ENCODE measurements at places on chromosomes 12 and 14. TPM values are rescaled to one million over a fixed set of nuclear protein-coding genes. Genes with fewer than 3 reads are reported as not detected.

Gene HIP1R
- 83.6 TPM for total RNA-seq

Gene RNF10
- 79.7 TPM for total RNA-seq

Gene SYNDIG1L
- not detected for total RNA-seq

Gene PGF
- 0.26 TPM for total RNA-seq

Gene MYBPC1
- not detected for total RNA-seq

Gene MUCL1
- not detected for total RNA-seq

Gene SCFD1
- total RNA-seq, result 72.3 TPM

Gene GUCY2C
- not detected for total RNA-seq

Gene IQSEC3
- not detected for total RNA-seq

- H3K4me3 ChIP-seq, result no peak overlapping the region
- no peak overlapping the region for H3K27ac ChIP-seq
- no peak for DNase-seq
- H3K36me3 ChIP-seq, result no peaks in the 10 kb centered on the region
- H3K27me3 ChIP-seq, result no peaks in the 10 kb centered on the region
Observed at GRCh38 chr12:103903993-103904392, 26.2 kb upstream of the HSP90B1 start.

- no peaks in the 10 kb centered on the region for H3K36me3 ChIP-seq
- H3K27ac ChIP-seq, result no peak overlapping the region
- peaks cover 44% of the 10 kb centered on the region for H3K4me1 ChIP-seq
- H3K27me3 ChIP-seq, result no peaks in the 10 kb centered on the region
- no peak overlapping the region for H3K4me3 ChIP-seq
Observed at GRCh38 chr12:79252358-79253075, 387.9 kb downstream of the SYT1 start.

DNA sequence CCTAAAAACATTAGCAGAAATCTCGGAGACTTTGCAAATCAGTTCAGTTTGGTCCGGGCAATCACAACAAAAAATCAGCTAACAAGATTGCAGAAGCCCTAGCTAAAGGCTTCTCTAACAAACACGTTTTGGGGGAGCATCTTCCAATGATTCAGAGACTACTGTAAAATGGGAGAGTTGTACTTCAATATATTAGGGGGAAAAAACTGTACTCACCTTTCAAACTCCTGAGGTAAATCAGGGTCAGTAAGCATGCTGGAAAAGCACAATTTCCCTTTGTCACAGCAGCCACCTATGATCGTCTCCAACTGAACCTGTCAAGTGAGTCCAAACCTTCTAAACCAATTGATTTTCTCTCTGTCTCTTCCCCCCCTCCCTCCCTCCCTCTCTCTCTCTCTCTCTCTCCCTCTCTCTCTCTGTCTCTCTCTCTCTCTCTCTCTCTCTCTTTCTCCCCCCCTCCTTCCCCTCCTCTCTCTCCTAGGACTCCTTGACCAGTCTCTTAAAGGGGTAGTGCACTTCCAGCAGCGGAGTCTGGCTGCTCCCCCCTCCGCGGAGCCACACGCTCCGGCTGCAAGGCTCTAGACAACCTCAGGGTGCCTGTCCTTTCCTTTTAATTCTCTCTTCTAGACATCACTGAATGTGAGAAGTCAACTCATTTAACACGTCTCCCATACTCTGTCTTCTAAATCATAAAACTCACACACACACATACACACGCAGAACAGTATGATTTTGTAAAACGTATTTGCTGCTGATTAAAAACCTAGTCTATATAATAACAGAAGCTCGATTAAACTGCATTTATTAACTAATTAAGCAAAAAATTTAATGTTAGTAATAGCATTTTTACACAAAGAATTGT is at the start of gene SOX5:
Gene SOX5 (minus strand): TSS at position 323 of the 862 bp plus-strand sequence. CDS start 69 bp downstream, at position 254.
- no peaks in the 10 kb centered on the region for H3K36me3 ChIP-seq
- H3K4me3 ChIP-seq, result no peak within 1 kb of the TSS
- DNase-seq, result no peak
- no peaks in the 10 kb centered on the region for H3K4me1 ChIP-seq

- no peak for DNase-seq
- H3K4me1 ChIP-seq, result no peaks in the 10 kb centered on the region
Observed at GRCh38 chr12:51848841-51849735, 570 bp upstream of the FIGNL2 start.

GRCh38 chr14:85536833-85537190 is 6.9 kb downstream of the FLRT2 start:
- no peaks in the 10 kb centered on the region for H3K36me3 ChIP-seq
- H3K4me1 ChIP-seq, result no peaks in the 10 kb centered on the region
- H3K27me3 ChIP-seq, result peaks cover 9% of the 10 kb centered on the region
- H3K4me3 ChIP-seq, result no peak overlapping the region
- no peak overlapping the region for H3K27ac ChIP-seq

- no peak for DNase-seq
- H3K36me3 ChIP-seq, result no peaks in the 10 kb centered on the region
- no peaks in the 10 kb centered on the region for H3K27me3 ChIP-seq
- H3K27ac ChIP-seq, result no peak overlapping the region
Observed at GRCh38 chr12:19525274-19525673, 86.0 kb downstream of the AEBP2 start.

- no peaks in the 10 kb centered on the region for H3K36me3 ChIP-seq
- H3K27me3 ChIP-seq, result no peaks in the 10 kb centered on the region
- H3K4me3 ChIP-seq, result no peak overlapping the region
- DNase-seq, result no peak
- H3K27ac ChIP-seq, result no peak overlapping the region
- no peaks in the 10 kb centered on the region for H3K4me1 ChIP-seq
Observed at GRCh38 chr12:34051486-34051885, 29.2 kb downstream of the ALG10 start.

GRCh38 chr12:131208425-131208824 is 254.7 kb downstream of the ADGRD1 start:
- H3K27ac ChIP-seq, result no peak overlapping the region
- no peaks in the 10 kb centered on the region for H3K36me3 ChIP-seq
- no peak for DNase-seq
- H3K4me3 ChIP-seq, result no peak overlapping the region
- peaks cover 76% of the 10 kb centered on the region for H3K27me3 ChIP-seq

All from PC-3 (cell line).